COR-L47 (cell line): ENCODE measurements at places on chromosomes 7 and 10.
A peak's percentile ranks its signal among the peaks of the same experiment; 100 is the strongest.

GRCh38 chr10:86744067-86744725, 12.2 kb upstream of the BMPR1A start:
- DNase-seq, result no peak

DNA sequence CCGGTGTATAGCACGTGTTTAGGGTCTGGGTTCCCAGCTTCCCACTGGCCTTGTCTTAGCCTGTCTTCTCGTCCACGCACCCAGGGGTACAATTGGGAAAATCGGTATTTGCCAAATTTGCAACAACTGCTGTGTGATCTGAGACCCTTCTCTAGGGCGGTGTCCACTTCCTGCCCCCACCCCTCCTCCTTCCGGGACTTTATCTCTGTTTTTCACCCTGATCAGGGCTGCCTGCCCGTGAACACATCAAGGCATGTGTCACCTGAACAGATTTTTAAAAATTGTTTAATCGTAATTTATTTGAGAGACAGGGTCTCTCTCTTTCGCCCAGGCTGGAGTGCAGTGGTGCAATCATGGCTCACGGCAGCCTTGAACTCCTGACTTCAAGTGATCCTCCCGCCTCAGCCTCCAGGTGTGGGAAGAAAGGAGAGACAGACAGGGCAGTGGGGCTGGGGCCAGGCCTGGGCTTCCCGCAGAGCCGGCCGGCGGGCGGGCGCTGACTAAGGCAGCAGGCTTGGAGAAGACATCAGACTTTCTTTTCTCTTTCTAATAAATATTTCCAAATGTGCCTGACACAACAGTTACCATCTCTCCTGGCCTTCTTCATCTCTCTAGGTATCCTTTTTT, 27.5 kb downstream of the ELFN1 start:
- no peak for DNase-seq

DNA sequence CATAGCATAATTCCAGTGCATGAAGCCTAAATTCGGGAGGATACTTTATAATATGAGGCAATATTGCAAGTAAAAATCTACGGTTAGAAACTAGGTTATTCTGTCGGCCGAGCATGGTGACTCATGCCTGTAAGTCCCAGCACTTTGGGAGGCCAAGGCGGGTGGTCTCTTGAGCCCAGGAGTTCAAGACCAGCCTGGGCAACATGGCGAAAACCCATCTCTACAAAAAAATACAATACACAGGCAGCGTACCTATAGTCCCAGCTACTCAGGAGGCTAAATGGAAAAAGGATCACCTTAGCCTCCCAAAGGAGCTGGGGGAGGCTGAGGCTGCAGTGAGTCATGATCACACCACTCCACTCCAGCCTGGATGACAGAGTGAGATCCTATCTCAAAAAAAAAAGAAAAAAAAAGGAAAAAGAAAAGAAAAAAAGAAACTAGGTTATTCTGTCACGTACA, 14.2 kb downstream of the SKAP2 start:
- DNase-seq, result no peak

- no peak for DNase-seq
Observed at GRCh38 chr7:11069591-11069990, 95.9 kb downstream of the PHF14 start.

DNA sequence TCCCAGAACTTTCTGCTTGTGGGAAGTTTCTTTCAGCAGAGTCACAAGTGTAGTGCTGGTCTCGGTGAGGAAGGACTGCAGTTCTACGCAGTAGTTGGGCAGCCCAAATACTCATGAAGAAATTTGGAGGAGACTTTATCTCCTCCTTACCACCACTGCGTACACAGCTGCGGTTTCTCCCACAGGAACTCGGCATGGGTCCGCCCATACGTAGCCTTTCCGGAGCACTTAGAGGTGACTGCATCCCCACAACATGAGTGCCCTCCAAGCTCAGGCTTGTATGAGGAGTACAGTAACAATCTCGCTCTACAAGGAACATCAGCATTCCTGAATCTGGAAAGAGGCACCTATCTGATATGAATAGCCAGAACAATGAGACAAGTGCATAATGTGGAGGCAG, 549.2 kb upstream of the SEMA3D start:
- DNase-seq, result no peak

DNA sequence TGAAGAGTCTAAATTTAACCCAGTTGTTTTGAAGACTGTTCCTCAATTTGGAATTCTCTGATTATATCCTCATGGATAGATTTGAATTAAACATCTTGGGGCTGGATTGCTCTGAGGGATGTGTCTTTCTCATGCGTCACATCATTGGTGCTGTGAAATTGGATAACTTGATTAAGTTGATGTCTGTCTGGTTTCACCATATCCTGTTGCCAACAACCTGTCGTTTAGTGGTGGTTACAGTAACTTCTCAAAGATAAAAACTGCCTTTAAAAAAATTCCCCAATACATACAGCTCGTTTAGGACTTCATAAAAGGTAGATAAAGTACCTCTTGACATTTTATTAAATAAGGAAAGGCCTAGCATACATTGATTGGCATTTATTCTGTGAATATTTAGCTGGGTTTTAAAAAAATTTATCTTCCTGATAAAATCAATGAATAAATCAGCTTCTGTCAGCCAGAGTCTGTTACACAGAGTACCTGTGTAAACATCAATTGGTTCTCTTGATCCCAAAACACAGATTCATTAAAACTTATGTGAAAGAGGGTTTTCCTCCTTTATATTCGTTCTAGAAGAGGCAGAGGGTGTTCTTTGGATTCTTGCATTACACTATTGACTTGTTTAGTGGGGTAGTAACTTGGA, 10.5 kb downstream of the CRCP start:
- no peak for DNase-seq

DNA sequence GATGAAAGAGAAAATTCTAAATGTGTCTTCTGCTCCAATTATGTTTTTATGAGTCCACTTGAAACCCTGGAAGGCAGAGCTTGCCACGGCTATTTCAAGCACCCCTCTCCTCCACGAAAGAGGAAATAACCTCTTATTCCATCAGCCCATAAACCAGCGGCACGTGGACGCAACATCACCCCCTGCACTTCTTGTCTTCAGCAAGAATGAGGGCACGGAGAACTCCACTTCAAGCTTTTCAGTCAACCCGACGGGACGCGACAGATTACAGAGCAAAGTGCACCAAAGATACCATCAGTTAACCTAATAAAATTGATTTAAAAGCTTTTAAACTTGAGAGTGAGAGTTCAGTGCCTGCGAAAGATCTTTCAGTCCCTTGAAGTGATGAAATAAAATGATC, 406.3 kb downstream of the GALNT17 start:
- no peak for DNase-seq

DNA sequence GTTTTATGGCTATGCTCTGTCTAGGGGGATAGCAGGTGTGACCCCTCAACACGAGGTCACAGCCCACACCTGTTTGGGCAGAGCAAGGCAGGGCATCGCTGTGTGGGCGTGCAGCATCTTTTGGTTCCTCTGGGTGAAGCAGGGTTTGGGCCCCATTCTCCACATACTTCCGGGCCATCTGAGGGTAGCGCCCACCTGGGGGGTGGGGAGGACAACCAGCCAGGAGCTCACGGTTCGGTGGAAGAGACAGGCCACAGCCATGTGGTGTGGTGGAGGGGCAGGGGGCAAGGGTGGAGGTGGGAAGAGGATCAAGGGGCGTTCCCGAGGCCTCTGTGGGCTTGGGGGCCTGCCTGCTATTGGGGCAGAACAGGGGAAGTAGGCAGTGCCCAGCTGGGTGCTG, 2.4 kb downstream of the SH2B2 start:
- DNase-seq, result no peak

DNA sequence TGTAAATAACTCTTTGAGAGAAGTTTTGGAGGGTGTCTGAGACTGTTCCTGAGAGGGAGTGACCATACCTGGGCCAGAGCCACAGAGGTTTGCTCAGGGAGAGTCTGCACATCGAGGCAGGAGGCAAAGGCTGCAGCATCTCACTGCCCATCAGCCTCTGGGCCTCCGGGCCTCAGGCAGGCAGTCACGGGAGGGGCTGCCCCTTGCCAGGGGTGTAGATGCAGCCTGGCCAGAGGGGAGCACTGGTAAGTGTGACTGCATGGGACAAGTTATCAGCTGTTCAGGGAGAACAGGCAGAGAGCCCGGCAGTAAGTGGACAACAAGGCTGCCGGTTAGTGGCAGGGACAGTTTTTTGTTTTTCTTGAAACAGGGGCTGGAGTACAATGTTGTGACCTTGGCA, 55.9 kb downstream of the ZNF467 start:
- no peak for DNase-seq

DNA sequence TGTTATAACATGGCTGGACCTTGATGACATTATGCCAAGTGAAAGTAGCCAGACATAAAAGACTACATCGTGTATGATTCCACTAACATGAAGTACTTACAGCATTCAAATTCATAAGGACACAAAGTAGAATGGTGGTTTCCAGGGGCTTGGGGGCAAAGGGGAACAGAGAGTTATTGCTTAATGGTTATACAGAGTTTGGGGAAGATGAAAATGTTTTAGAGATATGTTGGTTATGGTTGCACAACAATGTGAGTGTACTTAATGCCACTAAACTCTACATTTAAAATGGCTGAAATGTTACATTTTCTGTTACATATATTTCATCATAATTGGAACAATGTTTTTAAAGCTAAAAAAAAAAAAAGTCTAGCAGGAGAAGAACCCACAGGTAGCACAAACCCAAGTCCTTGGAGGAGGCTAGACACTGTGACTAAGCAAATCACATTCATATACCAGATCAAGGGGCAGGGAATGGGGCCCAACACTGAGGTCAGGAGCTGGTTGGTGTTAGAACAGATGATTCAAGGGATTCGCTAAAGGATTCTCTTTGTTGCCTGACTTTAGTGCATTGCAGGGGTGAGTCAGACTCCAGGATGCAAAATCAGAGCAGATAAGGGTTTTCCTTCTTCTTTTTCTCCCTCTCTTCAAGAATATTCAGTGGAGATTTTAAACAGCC, 25.1 kb upstream of the AOAH start:
- DNase-seq, result no peak

DNA sequence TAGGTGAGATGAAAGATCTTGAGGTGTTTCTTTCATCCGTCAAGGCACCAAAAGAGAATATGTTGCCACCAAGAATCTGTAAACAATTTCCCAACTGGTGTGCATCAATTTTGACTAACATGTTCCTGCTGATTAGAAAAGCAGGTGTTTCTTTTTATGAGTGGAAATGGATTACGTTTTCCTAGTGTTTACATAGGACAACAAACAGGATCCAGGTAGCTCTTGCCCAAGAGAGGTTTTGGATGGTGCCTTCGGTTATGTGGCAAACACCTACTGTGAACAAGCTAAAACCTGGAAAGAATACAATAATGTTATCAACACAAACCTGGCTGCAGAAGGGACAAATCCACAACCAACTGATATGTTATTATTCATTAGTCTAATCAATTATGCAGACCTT, 53.6 kb upstream of the WNT16 start:
- peak; percentile 62 for DNase-seq

GRCh38 chr10:68897336-68897741, 3.8 kb upstream of the DDX50 start:
- peak; percentile 33 for DNase-seq

DNA sequence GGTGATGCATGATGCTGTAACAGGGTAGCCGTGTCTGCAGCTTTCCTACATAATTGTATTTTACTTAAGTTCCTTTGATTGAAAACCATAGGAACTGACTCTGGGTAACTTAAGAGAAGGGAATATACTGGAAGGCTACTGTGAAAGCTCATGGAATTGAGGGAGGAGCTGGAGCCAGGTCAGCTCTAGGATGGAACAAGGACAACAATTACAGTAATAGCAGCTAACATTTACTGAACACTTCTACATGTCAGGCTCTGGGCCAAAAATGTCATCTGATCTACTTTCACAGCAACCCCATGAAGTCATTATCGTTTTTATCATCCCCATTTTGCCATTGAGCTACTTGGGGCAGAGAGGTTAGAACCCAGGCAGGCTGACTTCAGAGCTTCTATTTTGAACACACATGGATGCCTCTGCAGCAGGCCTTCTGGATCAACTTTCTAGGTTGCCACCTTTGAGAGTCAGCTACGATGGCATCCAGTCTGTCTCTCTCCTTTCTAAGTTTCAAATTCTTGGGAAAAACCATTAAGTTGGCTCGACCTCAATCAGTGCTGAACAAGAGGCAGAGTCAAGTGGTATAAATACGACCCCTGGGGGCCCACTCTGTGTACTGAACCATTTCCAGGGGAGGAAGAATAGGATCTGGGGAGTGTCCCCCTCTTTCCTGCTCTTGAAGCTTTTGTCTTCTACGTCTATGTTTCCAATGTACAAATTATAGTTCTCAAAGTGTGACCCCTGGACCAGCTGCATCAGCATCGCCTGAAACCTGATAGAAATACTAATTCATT, 272.3 kb upstream of the PLPP4 start:
- peak; percentile 35 for DNase-seq

GRCh38 chr7:105978035-105978434, 15.0 kb downstream of the CDHR3 start:
- DNase-seq, result no peak

DNA sequence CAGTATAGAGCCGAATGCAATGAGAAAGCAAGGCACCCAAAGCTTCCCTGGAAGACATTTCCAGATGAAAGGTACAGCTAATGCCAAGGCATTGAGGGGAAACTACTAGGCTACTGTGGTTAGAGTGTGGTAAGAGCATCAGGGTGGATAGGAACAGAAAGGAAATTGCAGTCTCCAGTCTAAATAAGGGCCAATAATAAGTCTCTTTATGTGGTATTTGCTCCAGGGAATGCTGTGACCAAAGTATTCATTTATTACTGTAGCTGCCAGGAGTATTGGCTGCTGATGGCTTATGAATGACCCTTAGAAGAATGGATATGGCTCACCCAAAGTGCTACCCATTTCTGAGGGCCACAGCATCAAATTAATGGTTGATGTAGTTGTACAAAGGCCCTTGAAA, 30.1 kb upstream of the POT1 start:
- DNase-seq, result no peak

GRCh38 chr7:15801551-15801950, 115.1 kb upstream of the MEOX2 start:
- no peak for DNase-seq

DNA sequence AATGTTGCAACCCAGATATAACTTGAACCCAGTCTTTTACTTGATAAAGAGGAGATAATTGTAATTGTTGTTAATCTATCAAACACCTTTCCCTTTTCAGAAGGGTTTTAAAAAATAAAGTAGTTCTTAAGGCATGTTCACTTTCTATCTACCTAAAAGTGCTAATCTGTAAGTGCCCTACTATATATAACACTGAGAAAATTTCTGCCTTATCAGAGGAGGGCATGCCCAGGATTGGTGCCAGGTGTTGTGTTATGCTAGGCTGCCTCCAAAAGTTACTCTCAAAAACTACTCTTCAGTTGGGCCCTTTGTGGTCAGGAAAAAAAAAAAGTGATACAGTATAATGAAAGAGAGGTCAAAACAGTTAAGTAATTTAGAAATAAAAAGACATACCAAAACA, 36.3 kb downstream of the SMNDC1 start:
- DNase-seq, result no peak

DNA sequence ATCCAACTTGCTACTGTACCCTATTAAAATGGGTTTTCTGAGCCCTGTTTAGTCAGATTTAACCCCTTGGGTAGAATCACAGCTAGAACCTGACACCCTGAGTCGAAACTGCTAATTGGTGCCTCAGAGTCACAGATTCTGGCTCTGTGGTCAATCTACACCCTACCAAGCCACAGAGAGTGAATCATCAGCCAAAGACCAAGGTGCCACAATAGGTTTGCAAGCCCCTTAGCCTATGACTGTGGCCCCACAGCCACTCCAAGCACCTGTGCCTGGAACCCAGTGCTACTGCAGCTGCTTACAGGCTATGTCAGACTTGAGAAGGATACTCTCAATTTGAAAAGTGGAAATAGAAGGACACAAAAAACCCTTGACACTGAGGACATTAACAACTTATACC, 202.8 kb upstream of the KCND2 start:
- no peak for DNase-seq
